ENCODE measurements at places on chromosomes 3 and 15.

GRCh38 chr3:52036829-52037228, 19.5 kb downstream of the DUSP7 start:
- no peak for DNase-seq

- no peak for DNase-seq
Observed at GRCh38 chr3:126568776-126569342, 10.1 kb upstream of the C3orf22 start.

DNA sequence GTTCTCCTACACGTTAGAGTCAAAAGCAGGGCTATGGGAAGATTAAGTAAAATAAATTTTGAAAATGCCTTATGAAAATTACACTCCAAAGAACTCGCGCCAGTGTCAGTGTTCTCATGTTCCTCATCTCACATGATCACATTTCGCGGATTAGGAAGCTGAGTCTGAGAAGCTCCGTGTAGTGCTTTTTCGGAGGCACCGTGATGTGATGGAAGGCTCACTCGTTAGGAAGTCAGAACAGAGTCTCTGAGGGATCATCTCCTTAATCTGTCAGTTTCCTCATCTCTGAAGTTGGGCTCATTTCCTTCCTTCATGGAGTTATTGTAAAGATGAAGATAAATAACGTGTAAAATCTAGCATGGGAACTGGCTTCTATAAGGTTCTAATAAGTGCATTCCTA, 3.2 kb downstream of the ADIPOQ start:
- no peak for DNase-seq

GRCh38 chr3:35971686-35972085, 332.4 kb downstream of the ARPP21 start:
- no peak for DNase-seq

DNA sequence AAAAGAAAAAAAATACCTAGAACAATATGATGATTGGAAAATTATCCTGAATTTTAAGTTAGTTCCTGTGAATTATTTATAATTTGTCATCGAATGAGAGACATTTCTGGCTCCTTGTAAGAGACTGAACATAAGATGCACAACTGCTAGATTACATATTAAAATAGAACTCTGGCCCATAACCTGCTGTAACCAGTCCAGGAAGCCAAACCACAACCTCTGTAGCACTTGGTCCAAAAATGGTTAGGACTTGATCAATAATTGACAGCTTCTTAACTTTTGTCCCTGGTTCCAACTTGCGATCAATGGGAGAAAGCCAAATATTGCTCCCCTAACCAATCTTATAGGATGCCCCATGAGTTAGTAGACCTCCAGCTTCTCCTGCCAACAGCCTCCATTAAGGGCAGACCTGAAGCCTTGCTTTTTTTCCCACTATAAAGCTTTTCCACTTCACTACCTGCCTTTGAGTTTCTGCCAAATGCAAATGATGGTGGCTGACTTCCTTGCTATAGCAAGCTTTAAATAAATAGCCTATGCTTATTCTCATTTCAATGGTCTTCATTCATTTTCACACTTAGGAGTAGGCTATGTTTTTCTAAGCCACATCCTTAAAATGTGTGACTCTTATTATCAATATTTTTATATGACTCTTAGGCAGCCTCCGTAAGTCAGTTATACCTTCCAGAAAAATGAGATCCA, 224.0 kb upstream of the ARHGEF26 start:
- DNase-seq, result no peak

DNA sequence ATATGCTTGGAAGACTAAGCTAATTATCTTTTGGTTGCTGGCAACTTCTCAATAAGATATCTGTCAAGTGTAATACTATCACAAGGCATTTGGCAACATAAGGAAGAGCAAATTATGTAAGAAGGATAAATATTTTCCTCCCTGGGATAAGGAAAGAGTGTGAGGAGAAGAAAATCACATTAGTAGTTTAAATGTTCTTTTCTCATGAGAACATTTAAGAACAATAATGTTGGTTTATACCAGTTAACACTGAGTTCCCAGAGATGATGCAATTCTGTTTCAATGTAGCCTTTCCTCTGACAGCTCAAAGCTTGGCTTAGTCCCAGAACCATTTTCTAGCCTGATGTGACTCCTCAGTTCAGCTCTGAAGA, 66.1 kb upstream of the NPHP3 start:
- DNase-seq, result no peak

DNA sequence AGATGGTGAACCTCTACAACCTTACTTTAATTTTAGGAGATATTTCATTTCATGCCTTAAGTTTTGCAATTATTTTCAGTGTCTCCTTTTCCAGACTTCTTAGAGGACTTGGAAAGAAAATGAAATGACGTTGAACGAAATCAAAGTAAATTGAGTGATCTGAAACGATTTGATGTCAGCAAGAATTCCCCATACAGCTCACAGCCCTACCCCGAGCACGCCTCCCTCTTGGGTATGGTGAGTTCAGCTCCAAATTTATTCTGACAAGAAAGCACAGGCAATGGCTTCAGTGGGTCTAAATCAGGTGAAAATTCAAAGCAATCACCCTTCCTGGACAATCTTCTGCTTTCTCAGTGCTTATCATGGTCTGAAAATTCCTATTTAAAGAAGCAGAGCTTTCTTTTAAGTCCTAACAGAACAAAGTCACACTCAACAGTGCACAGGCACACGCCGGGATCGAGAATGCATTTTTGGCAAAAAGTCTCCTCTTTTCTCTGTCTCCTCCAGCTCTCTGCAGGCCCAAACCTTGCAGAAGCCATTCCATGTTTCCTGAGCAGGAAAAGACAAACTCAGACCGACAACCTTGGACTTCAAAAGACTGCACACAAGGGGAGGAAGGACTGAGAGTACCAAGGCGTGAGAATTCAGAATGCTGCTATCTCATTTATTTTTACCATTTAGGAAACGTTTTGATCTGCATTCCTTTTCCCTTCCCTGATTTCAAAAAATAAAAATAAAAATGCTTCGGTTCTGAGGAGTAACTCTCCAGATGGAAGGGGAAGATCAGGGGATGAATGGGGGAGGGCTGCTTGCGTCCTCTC, 72.0 kb downstream of the CCNL1 start:
- DNase-seq, result peak; percentile 9

- DNase-seq, result no peak
Observed at GRCh38 chr15:100277087-100277855, 64.5 kb downstream of the ADAMTS17 start.

GRCh38 chr15:74857082-74857655, 14.2 kb upstream of the ULK3 start:
- DNase-seq, result no peak

GRCh38 chr3:187770224-187770623, 25.0 kb upstream of the BCL6 start:
- DNase-seq, result no peak

- DNase-seq, result no peak
Observed at GRCh38 chr3:33105341-33105948, 8.4 kb upstream of the CRTAP start.

DNA sequence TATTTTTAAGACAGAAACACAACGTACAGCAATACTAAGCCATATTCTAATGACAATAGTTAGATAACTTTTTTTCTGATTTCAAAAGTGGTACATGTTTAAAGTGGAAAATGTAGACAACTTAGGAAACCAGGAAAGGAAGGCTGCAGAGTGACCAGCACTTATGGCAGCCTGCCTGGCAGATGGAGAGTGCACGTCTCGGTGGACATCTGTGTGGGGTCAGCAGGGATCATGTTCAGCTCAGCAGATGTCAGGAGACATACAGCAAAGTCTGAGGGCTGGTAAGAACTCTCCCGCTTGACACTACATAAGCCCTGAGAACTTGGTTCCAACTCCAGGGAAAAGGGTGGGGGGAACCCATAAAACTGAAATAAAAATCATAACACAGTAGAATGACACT, 128.6 kb upstream of the ADPGK start:
- DNase-seq, result no peak

DNA sequence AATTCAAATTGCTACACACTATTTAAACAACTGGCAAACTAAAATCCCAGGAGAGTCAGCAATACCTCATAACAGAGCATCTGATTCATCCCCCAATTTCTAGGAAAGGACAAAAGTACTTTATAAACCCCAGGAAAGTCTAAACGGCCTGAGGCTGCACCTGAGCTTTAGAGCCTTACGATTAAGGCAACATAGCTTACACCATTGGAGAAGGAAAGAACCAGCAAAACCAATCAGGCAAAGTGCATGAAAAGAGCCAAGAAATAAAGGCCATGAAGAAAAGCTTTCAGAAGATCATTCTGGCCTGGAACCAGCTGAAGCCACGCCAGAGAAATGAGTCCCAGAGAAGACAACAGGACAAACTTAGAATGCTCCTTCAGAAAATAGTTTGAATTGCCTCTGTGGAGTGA, 48.1 kb downstream of the PTPN9 start:
- no peak for DNase-seq

GRCh38 chr3:31448882-31449243, 83.9 kb upstream of the STT3B start:
- no peak for DNase-seq

GRCh38 chr3:127568586-127568985, 21.9 kb downstream of the TPRA1 start:
- DNase-seq, result no peak

DNA sequence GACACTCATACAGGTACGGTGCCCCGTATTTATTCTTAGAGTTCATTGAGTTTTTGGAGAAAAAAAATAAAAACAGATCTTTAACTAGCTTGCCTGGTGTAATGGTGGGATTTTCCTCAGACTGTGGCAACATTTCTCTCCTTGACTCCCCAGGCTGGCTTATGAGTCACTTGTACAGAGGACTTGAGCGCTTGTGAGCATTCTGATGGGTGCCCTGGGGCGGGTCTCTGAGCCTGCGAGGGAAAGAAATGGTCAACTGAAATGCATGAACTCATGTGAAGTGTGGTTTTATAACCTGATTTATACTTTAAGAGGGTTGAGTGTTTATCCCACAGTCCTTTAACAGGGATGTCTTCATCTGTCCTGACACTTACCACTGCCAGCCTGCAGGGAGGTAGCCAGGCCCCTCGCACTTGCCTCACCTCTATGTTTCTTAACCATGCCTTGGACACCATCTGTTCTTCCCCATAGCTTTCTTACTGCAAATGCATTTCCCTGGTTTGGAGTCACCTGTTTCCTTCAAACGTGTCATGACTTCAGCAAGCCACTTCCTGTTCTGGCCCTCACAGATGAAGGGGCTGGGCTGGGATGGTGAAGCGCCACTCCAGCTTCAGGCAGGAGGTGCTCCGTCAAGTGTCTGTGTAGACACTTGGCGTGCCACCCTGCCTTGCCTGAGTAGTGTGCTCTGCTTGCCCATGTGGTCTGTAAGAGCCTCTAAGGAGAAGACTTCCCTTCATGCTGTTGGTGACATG, 118.7 kb downstream of the PDE8A start:
- no peak for DNase-seq

DNA sequence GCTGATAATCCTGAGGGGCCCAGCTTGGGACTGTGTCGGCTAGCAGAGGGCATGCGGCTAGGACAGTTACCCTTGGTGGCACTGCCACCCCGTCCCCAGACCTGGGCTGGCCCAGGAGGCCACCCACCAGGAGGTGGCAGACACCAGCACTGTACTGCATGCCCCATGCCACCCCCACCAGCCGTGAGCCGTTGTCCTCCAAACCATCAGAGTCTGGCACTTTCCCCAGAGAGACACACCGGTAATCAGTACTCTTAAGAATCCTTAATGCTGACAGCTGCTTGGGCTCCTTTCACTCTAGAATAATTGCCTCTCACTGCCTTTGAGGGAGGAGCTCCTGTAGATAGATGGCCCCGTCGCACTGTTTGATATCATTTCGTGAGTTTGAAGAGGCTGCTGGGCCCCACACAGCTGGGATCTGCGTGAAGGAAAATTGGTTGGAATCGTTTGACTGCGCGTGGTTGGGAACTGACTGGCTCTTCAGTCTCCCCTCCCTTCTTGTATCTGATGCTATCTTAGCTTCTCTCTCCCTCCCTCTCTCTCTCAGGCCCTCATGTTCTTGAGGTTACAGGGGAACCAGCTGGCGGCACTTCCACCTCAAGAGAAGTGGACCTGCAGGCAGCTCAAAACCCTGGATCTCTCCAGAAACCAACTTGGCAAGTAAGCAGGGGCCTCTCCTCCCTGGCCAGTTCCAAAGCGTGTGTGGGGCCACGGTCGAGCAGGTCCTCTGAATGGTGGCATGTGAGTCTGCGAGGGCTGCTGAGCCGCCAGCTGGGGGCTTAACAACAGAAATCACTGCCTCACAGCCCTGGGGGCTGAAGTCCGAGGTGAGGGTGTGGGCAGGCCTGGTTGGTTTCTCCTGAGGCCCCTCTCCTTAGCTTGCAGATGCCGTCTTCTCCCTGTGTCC, 94.9 kb downstream of the LRRK1 start:
- no peak for DNase-seq

DNA sequence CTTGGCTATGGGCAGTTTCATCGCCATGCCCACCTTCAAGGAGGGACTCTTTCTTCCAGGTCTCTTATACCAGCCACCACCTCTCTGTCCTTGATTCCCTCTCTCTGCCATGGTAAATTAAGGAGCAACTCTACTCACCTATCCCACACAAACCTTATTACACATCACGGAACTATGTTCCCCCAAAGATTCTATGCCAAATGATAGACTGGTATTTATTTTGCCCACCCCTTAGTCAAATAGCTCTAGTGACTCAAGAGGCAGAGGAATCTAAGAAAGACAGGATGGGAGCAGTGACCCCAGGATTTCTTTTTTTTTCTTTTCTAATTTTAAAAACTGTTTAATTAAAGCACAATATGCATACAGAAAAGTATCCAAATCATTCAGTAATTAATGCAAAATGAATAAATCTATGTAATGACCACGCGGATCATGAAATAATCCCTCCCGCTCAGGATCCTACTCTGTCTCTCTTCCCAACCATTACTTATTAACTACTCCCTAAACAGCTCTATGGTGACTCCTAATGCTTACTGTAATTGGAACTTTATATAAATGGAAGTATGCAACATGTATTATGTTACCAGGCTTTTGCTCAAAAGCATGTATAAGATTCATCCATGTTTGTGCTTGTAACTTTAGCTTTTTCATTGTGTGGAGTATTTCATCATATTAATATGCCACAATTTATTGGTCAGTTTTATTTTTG, 410.8 kb upstream of the RASGRP1 start:
- DNase-seq, result no peak

- DNase-seq, result no peak
Observed at GRCh38 chr3:163533381-163533780, 1544.9 kb downstream of the SI start.

GRCh38 chr3:129775870-129776269, 117.6 kb downstream of the TMCC1 start:
- no peak for DNase-seq

DNA sequence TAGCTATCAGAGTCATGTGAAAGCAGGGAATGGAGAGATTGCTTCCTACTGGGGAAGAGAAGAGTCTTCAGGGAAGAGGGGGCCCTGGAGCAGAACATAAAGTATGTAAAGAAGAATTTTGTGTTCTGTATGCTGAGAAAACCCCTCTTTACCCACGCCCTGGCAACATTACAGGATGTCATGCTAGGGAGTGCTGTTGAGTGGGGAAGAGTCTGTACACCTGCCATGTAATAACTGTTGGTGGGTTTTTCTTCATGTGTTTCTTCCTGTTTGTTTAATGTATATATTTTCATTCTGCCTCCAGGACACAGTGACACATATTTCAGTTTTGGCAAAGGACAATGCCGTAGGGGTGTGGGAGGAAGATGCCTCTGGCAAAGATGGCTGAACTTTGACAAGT, 122.8 kb upstream of the LPP start:
- no peak for DNase-seq

GRCh38 chr3:78873641-78874040, 894.2 kb downstream of the ROBO1 start:
- no peak for DNase-seq

GRCh38 chr15:92596623-92597022, 59.0 kb downstream of the FAM174B start:
- no peak for DNase-seq
